ENCODE measurements at places on chromosomes 1 and 21. TPM values are rescaled to one million over a fixed set of nuclear protein-coding genes. Genes with fewer than 3 reads are reported as not detected.

DNA sequence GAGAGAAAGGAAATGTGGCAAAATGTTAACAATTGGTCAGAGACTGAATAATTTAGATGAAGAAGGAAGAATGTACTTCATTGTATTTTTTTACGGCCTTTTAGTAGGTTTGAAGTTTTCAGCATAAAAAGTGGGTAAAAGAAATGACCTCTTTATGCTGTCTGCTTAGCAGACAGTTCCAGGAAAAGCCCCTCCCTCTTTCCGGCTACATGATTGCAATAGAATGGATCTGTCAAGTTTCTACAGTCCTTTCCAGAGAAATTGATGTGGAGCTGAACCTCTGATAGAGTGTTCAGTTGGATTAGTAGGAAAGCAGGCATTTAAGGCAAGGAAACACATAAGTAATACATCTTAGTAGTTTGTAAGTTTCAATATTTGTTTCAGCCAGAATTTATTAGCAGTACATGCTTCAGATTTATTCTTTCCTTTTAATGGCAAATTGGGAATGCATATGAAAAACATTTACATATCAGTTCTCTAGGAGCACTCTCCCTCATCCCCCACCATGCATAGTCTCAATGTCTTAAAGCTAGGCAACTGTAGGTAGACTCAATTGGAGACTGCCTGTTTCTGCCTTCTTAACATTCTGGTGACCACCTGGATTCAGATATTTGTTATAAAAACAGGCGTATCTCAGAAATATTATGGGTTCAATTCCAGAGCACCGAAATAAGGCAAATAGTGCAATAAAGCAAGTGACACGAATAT, 36.4 kb downstream of the HS2ST1 start:
- H3K27ac ChIP-seq: no peak overlapping the region
- no peaks in the 10 kb centered on the region for H3K27me3 ChIP-seq
- DNase-seq: no peak

DNA sequence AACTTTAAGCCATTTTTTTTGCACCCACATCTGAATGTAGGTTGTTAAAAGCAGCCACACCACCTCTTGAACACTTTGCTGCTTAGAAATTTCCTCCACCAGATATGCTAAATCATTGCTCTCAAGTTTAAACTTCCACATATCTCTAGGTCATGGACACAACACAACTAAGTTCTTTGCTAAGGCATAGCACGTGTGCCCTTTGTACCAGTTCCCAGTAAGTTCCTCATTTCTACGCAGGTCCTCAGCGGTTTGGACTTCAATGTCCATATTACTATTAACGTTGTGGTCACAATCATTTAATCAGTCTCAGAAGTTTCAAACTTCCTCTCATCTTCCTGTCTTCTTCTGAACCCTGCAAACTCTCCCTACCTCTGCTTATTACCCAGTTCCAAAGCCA, 661.6 kb upstream of the PKN2 start:
- H3K4me1 ChIP-seq: no peaks in the 10 kb centered on the region
- H3K36me3 ChIP-seq: no peaks in the 10 kb centered on the region
- no peaks in the 10 kb centered on the region for H3K27me3 ChIP-seq

DNA sequence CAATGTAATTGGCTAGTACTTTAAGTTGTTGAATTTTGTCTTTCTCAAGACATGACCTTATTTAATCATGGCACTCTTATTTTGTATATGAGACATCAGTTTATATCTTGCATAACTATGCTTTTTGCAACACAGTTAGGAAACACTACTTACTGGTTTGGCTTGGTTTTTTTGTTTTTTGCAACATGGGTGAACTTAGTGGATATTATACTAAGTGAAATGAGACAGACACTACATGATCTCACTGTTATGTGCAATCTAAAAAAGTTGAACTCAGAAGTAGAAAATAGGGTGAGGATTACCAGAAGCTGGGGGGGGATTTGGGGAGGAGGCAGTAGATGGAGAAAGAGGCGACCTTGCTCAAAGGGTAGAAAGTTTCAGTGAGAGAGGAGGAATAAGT, 132.1 kb downstream of the PLA2G4A start:
- no peak for DNase-seq
- no peaks in the 10 kb centered on the region for H3K4me1 ChIP-seq
- no peaks in the 10 kb centered on the region for H3K36me3 ChIP-seq
- no peaks in the 10 kb centered on the region for H3K27me3 ChIP-seq
- H3K4me3 ChIP-seq: no peak overlapping the region
- H3K27ac ChIP-seq: no peak overlapping the region

DNA sequence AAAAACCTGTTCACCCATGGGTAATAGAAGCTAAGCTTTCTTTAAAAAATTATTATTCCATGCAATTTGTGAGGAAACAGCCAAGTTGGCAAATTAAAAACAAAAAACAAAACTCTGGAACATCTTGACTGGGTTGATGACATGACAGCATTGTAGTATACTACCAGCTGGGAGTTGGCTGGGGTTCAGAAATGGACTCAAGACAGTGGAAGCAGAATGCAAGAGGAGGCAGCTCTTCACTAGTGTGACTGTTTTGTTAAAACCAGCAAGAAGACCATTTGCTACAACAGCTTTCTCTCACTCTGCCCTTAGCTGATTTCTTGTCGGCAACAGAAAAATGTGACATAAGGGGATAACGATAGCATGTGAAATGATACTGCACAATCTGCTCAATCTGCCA, 1298.9 kb upstream of the ADGRL4 start:
- H3K27me3 ChIP-seq: no peaks in the 10 kb centered on the region
- no peak overlapping the region for H3K27ac ChIP-seq
- H3K4me3 ChIP-seq: no peak overlapping the region
- H3K36me3 ChIP-seq: no peaks in the 10 kb centered on the region

GRCh38 chr1:67691712-67692111, 6.7 kb downstream of the GADD45A start:
- H3K4me1 ChIP-seq: peaks cover 4% of the 10 kb centered on the region
- 0 out of 2 replicates have a peak, but pooled peaks cover 3% of the 10 kb centered on the region for H3K36me3 ChIP-seq
- no peak overlapping the region for H3K4me3 ChIP-seq
- H3K27me3 ChIP-seq: no peaks in the 10 kb centered on the region
- H3K27ac ChIP-seq: no peak overlapping the region

DNA sequence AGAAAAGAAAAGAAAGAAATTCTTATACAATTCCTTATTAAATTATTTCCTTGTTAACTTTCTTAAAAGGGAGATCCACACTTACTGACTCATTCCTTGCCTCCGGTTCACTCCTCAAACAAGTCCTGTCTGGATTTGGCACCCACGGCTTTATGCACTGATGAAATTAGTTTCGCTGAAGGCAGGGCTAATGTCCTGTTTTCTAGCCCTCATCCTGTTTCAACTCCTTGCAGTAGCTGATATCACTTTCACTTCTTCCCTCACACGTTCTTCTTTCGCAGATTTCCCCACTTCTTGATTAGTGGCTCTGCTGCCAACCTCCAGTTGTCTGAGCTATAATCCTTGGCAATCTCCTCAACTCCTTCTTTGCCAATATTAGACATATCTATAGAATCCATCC, 215.2 kb downstream of the URB2 start:
- H3K4me1 ChIP-seq: no peaks in the 10 kb centered on the region
- peak; percentile 48 for DNase-seq
- no peak overlapping the region for H3K4me3 ChIP-seq

DNA sequence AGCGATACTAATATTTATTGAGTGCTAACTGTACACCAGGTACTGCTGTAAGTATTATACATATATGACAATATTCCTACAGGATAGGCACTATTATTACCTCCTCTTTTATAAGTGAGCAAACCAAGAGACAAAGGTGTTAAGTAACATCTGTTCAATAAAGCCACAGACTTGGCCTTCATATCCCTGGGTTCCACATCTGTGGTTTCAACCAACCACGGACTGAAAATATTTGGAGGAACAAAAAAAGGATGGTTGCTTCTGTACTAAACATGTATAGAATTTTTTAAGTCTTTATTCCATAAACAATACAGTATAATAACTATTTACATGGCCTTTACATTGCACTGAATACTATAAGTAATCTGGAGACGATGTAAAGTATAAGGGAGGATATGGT, 95.1 kb downstream of the RERE start:
- H3K27me3 ChIP-seq: no peaks in the 10 kb centered on the region
- DNase-seq: no peak
- H3K4me3 ChIP-seq: no peak overlapping the region
- peaks cover 25% of the 10 kb centered on the region for H3K4me1 ChIP-seq
- H3K27ac ChIP-seq: no peak overlapping the region

DNA sequence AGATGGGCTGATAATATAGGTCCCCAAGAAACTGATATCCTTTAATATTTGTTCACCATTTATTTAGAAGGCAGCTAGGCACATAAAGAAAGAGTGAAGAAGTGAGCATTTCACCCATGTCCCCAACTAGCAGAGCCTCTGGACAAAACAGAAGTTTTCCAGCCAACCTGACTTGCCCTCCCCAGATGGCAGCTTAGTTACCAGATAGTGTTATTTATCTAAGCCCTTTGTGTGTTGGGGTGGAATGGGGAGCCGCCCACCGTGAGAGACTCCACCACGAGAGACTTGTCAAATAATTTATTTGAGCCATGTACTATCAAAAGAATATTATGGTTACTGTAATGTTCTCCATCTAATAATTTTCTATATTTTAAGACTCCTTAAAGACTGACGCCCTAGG, 54.9 kb upstream of the C1orf198 start:
- H3K36me3 ChIP-seq: peaks cover 33% of the 10 kb centered on the region
- no peak overlapping the region for H3K27ac ChIP-seq
- H3K27me3 ChIP-seq: no peaks in the 10 kb centered on the region
- DNase-seq: no peak
- no peaks in the 10 kb centered on the region for H3K4me1 ChIP-seq

GRCh38 chr1:229101011-229101871, 169.7 kb upstream of the RAB4A start:
- H3K27me3 ChIP-seq: peaks cover under 1% of the 10 kb centered on the region
- H3K4me1 ChIP-seq: no peaks in the 10 kb centered on the region
- no peaks in the 10 kb centered on the region for H3K36me3 ChIP-seq
- no peak overlapping the region for H3K27ac ChIP-seq
- no peak overlapping the region for H3K4me3 ChIP-seq
- no peak for DNase-seq

DNA sequence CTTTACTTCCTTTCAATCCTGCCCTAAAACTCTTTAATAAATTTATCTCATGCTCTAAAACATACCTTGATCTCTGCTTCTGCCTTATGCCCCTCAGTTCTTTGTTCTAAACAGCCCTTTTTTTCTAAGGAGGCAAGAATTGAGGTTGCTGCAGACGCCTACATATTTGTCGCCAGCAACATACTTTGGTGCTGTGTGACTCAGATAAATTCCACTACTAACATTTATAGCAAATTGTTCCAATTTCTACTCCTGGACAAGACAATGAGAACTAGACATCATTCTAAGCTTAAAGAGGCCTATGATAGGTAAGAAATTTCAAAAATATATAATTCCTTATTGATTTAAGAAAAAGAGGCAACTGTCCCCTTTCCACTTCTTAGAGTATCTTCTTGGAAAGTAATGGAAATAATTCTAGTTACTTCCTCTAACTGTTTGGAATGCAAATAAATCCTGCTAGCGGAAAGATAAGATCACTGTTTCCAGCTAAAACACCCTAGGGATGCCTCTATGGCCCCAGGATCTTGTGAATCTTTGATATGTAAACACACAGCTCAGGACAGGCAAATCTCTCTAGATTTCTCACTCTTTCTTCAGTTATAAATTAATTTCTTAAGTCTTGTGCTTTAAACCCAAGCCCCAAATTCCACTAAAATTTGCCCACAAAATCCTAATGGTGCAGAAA, 869.1 kb downstream of the KCNT2 start:
- H3K4me1 ChIP-seq: no peaks in the 10 kb centered on the region
- H3K27ac ChIP-seq: no peak overlapping the region
- H3K27me3 ChIP-seq: no peaks in the 10 kb centered on the region
- no peak for DNase-seq

GRCh38 chr21:27429710-27430341, 462.9 kb upstream of the ADAMTS5 start:
- H3K4me3 ChIP-seq: no peak overlapping the region
- no peak overlapping the region for H3K27ac ChIP-seq
- no peaks in the 10 kb centered on the region for H3K27me3 ChIP-seq
- no peak for DNase-seq
- H3K36me3 ChIP-seq: no peaks in the 10 kb centered on the region

DNA sequence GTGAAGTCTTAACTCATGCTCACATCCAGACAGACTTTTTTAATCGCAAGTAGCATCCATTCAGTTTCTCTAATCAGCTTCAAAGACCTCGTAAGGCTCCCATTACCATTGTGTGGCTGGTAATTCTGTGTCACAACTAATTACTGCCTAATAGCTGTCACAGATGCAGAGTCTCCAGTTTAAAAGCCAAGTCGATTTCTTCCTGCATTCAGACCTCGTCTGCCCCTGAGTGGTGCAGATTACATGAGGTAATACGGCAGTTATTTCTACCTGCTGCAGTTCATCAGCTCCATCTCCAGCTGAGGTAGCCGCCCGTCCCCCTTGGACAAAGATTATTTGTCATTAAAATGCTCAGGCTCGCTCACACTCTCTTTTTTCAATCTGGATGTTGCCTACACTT, 34.4 kb upstream of the OLIG2 start:
- no peak overlapping the region for H3K27ac ChIP-seq
- H3K4me3 ChIP-seq: no peak overlapping the region
- DNase-seq: no peak
- H3K27me3 ChIP-seq: peaks cover 2% of the 10 kb centered on the region
- no peaks in the 10 kb centered on the region for H3K36me3 ChIP-seq

DNA sequence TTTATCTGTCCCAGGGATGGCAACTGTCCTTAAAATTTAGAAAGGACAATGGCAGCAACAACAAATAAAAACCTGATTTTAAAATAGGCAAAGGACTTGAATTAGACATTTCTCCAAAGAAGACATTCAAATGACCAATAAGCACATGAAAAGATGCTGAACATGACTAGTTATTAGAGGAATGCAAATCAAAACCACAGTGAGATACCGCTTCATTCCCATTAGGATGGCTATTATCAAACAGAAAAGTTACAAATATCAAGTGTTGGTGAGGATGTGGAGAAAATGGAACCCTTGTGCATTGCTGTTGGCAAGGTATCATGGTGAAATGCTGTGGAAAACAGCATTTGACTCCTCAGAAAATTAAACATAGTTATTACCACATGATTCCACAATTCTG, 120.7 kb downstream of the CRB1 start:
- no peaks in the 10 kb centered on the region for H3K4me1 ChIP-seq
- no peak overlapping the region for H3K4me3 ChIP-seq
- no peaks in the 10 kb centered on the region for H3K27me3 ChIP-seq
- DNase-seq: no peak

GRCh38 chr1:34800214-34800613, 7.4 kb downstream of the GJA4 start:
- peaks cover 24% of the 10 kb centered on the region for H3K4me1 ChIP-seq
- no peaks in the 10 kb centered on the region for H3K36me3 ChIP-seq
- no peak overlapping the region for H3K4me3 ChIP-seq
- H3K27me3 ChIP-seq: no peaks in the 10 kb centered on the region
- H3K27ac ChIP-seq: no peak overlapping the region

Gene RGS1
- 38.5 TPM for total RNA-seq

Gene TNFAIP8L2
- 6.2 TPM for total RNA-seq

Gene HENMT1
- total RNA-seq: 8.3 TPM

Gene ANKRD65
- 1.2 TPM for total RNA-seq

Gene ALG14
- 4.8 TPM for total RNA-seq

Gene CRNN
- not detected for total RNA-seq

All from GM12878 (cell line).